Fibroblast of villous mesenchyme (primary cell): ENCODE measurements at places on chromosomes 2 and 18. TPM values are rescaled to one million over a fixed set of nuclear protein-coding genes. Genes with fewer than 3 reads are reported as not detected.

The SERPINB5 gene
- not detected in 2 replicates for total RNA-seq

The DCDC2C gene
- total RNA-seq = not detected in 2 replicates

The STEAP3 gene
- 14.5 and 17.7 TPM in 2 replicates for total RNA-seq

The GKN2 gene
- total RNA-seq = not detected in 2 replicates

The RGPD4 gene
- not detected in 2 replicates for total RNA-seq

DNA sequence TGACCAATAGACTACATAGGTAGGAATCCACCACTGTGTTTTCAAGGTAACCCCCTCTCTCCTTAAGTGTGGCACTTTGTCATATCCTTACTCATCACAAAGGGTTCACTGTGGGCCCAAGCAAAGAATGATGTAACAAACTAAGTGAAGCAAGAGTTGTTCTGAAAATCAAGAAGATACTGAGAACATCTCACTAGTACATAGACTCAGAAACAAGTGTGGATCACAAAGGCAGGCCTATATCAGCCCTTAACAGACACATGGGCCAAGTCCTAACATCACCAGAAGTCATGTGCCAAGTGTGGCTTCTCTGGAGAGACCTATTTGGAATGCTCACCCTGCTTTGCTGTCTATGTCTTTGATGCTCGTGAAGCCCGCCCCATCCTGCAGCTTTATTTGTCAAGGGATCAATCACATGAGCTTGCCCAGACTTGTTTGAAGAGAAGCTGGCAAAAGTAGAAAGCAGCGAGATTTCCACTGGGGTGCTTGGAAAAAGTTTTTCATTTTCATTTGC is 131.2 kb upstream of the TTC39C start:
- DNase-seq = no peak

GRCh38 chr2:148842050-148842449 is 33.0 kb upstream of the KIF5C start:
- DNase-seq = no peak
